ENCODE measurements at places on chromosomes 7 and 10. TPM values are rescaled to one million over a fixed set of nuclear protein-coding genes. Genes with fewer than 3 reads are reported as not detected.

Gene CALCR
- total RNA-seq, result not detected

Gene OR6B1
- total RNA-seq, result not detected

Gene VSIR
- 14.1 TPM for total RNA-seq

Gene TEX47
- total RNA-seq, result not detected

Gene GPNMB
- not detected for total RNA-seq

Gene ZNF736
- 10.7 TPM for total RNA-seq

Gene CNPY1
- total RNA-seq, result not detected

Gene IDI2
- total RNA-seq, result not detected

DNA sequence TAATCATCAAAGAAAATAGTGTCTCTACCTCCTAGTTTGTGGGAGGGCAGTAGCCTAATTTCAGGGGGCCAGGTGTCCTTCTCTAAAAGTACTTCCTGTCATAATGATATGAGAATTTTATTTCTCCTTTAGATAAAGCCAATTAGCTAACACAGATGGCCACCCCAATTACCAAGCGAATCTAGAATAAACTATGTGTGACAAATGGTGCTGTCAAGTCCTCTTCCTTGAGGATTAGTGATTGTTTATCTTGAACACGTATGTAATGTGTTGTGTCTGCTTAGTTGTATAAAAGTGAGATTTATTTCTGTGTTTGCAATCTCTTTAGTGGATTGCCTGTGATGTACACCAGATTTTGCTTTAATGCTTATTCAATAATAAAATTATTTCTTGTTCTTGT is 1120.0 kb downstream of the SORCS1 start:
- no peak for DNase-seq

- DNase-seq, result no peak
These were observed 62.8 kb downstream of the PKD1L1 start for GRCh38 chr7:47885309-47885986.

GRCh38 chr7:91287371-91288084 is 23.3 kb downstream of the FZD1 start:
- DNase-seq, result no peak

GRCh38 chr10:97254694-97255093 is 37.7 kb downstream of the ARHGAP19 start:
- DNase-seq, result no peak

DNA sequence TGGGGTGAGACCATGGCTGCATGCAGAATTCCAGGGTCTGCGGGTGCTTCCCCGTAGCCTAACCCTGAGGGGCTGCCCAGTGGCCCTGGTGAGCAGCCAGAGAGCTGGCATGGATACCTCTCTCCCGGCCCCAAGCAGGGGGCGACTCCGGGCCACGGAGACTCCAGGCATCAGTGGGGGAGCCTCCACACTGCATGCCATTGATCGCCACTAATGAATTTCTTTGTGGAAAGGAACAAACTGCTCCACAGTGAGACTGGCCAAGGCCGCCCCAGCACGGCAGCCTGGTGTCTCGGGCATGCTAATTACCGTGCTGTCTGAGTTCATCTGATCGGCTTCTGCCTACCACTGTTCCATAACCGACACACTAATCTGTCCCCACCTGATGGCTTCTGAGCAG is 184.4 kb downstream of the GRID1 start:
- DNase-seq, result no peak

- DNase-seq, result no peak
These were observed 132.1 kb downstream of the PRPF18 start for GRCh38 chr10:13718820-13719219.

DNA sequence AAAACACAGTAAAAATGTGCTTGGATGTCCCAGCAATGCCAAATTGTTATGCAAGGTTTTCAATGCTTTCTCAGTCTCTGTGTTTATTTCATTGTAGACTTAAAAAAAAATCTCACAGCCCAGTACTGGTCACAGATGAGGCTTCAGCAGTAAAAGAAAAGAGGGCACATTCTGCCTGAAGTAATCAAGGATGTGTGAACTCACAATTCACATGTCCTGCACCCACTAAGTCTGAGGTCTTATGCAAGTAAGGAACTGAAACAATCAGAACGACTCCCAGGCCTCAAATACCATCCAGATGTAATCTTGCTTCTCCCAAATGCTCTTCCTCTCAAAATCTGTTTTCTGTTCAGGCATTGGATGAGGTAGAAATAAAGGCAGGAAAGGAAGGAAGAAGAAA is 33.7 kb downstream of the ADRB1 start:
- no peak for DNase-seq

GRCh38 chr7:22627136-22627535 is 99.9 kb upstream of the IL6 start:
- no peak for DNase-seq

DNA sequence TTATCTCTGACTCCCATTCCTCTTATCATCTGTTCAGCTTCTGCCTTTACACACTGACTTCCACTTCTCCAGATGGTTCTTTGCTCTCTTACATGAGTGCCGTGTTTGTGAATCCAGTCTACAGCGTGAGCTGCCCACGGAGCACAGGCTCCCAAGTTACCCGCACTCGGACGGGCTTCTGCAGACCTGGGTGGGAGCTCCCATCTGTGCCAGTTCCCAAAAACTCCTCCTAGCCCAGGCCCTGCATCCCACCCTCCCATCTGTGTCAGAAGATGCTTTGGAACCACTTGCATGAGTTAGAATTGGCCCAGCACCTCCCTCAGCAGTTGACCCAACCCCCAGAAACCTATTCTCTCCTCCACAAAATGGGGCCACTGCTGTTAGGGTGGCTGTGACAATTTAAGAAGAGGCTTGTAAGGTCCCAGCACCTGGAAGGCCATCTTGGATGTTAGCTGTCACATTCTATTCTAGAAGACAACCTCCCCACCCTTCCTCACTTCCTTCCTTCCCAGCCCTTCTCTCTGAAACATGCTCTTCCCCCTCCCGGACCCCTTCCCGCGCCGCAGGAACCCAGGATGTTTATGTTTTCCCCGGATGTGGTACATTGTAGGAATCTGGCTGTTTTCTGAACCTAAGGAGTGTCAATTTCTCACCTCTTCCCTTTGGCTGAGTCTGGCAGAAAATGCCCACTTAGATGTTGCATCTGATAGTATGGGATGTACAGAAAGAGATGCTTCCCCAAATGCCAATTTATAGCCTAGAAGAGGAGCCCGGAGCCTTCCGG is 79.2 kb downstream of the CCDC3 start:
- DNase-seq, result no peak

DNA sequence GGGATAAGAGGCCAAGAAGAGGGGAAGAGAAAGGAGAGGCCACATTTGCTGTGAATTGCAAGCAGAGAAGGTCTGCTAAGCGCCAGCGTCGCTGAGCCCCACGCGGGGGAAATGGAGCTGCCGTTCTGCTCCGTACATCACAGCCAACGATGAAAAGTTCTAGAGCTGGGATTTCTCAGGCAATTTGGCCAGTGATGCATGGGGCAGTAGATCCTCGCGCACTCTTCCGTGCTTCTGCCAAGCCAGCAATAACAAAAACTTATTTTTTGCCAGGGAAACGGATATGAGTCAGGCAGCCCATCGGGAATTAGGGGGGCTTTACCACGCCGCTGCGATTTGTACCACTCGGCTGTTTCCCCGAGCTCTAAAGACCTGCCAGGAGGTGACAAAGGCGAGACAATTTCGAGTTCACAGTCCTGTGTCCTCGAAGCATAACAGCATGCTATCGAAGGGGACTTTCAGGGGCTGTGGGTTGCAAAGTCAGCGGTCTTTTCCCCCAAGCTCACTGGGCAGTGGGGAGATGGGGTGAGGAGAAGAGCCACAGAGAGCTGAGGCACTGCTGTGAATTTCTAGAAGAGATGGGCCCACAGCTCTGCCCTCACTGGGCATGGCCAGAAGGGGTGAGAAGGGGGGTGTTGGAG is 30.0 kb upstream of the SLF2 start:
- DNase-seq, result no peak

GRCh38 chr10:93417921-93418320 is 64.2 kb downstream of the MYOF start:
- DNase-seq, result no peak

GRCh38 chr10:86103391-86104101 is 263.0 kb downstream of the GRID1 start:
- no peak for DNase-seq

GRCh38 chr10:102998399-102998907 is 80.4 kb downstream of the CNNM2 start:
- peak; percentile 56 for DNase-seq

- DNase-seq, result no peak
These were observed 118.3 kb upstream of the KMT2E start for GRCh38 chr7:104895522-104896236.

- no peak for DNase-seq
These were observed 996.4 kb downstream of the KCNMA1 start for GRCh38 chr10:76641215-76641614.

DNA sequence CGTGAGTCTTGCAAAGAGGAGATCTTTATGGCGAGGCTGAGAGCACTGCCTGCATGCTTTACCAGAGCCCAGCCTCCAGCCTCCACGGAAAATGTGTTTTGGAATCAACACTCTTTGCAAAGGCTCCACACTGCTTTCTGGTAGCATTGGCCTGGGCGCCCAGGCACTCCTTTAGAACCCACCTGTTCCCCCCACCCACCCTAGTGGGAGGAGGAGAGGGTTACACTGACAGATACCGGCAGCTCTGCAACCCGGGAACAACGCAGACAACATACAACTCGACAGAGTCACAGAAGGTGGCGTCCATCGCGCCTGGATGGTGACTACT is 5.5 kb upstream of the MNX1 start:
- no peak for DNase-seq

- DNase-seq, result no peak
These were observed 305.4 kb downstream of the WDR37 start for GRCh38 chr10:1361411-1362105.

GRCh38 chr10:110843031-110843430 is 28.7 kb upstream of the PDCD4 start:
- no peak for DNase-seq

DNA sequence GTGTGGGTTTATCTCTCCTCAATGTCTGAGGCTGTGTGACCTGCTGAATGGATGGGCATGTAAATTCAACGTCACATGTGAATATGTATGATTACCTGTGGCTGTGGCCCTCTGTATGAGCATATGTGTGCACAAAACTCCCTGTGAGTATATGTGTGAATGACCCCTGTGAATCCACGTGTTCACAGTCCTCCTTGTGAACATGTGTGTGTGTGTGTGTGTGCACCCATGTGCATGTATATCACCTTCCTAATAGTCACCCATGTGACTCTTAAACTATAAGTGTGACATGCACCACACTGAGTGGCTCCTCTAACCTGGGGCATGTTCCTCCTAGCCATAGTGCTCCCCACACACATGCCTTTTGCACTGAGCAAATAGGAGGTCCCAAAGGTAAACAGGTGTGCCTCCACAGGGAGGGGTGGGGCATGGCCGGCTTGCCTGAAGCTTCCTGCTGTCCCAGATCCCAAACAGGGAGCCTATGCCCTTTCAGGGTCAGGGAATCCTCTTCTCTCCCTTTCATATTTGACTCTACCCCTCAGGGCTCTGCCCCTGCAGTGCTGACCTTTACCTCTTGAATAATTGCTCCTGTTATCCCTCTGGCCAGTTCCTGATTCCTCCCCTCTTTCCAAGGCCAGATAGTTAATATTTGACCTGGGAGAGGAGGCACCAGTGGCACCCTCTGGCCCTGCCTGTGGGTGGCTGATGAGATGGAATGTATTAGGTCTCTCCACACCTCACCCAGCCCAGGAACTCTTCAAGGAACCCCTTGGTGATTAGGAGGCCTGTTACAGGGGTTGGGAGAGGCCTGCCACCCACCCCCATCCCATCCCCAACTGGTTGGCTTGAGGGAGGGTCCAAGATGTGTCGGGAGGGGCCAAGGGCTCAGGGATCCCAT is 1.9 kb downstream of the SEMA4G start:
- DNase-seq, result no peak

- no peak for DNase-seq
These were observed 129.1 kb upstream of the PPP1R3A start for GRCh38 chr7:114047889-114048288.

GRCh38 chr10:103276251-103276895 is 565 bp upstream of the INA start:
- no peak for DNase-seq

DNA sequence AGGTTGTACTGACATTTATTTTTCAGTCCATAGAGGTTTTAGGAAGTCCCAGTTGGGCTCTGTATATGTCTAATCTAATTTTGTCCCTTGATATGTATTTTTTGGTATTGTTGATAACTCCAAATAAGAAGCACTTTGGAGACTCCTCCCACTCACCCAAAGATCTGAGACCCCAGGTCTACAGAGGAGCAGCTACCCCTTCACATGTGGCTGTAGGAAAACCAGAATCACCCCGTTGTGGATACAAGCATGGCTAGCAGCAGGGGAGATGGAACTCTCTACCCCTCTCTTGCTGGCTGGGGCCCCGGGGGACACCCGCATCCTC is 9.4 kb downstream of the HHEX start:
- DNase-seq, result no peak

DNA sequence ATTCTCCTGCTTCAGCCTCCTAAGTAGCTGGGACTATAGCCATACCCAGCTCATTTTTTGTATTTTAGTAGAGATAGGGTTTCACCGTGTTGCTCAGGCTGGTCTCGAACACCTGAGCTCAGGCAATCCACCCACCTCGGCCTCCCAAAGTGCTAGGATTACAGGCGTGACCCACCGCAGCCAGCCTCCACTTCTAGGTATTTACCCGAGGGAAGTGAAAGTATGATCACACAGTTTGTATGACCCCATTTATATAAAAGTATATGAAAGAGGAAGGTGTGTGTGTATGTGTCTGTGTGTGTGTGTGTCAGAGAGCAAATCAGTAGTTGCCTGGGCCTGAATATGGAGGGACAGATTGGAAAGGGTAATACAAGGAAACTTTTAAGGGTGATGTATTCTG is 2.0 kb upstream of the PURB start:
- DNase-seq, result no peak

- DNase-seq, result peak; percentile 79
These were observed 121.6 kb downstream of the CREB5 start for GRCh38 chr7:28533731-28534531.

DNA sequence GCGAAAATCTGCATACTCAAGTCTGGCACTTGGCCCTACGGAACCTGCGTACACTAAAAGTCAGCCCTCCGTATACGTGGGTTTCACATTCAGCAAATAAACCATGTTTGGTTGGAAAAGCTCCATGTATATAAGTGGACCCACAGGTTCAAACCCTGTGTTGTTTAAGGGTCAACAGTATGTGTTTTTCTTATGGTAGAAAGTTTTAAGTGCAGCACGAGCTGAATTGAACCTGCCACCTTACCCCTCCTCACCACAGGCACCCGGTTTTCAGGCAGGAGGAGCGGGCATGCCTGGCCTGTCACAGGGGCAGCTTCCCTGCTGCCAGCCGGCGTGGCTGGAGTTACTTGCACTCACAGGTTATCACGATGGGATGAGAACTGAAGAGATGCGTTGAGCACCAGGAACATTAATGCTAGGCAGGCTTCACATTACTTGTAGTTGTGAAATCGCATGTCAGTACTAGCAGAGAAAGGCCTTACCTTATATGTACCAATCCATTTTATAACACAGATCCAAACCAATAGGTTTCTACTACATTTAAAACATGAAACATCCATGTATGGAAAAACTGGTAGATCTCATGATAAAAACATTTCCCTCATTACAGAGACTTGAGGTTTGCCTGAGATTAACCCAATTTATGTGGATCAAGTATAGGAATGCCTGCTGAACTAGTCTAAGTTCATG is 12.9 kb downstream of the INSIG1 start:
- DNase-seq, result no peak

GRCh38 chr10:6399879-6400278 is 180.2 kb downstream of the PRKCQ start:
- DNase-seq, result no peak
